Stimulated activated CD4-positive, alpha-beta T cell treated with anti-CD3 and anti-CD28 coated beads, Interleukin-1b, Interleukin-23, amount 100 ng/mL, for 1 hour (primary cell): ENCODE measurements at places on chromosomes 3 and 15.
A peak's percentile ranks its signal among the peaks of the same experiment; 100 is the strongest.

DNA sequence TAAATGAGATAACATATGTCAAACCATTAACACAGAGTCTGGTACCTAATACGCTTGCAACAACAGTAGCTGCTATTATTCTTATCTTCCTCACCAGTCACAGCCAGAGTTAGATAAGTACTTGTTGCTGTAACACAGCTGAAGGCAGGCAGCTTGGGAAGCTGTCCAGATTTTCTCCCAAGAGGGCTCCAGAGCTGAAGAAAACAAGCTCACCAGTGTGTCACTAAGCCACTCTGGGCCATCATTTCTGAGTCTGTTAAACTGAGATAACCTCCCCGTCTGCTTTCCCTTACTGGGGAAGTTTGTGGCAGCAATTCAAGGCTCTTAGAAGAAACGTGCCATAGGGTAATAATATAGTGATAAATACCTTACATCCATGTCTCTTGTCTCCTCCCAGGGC lies 226.3 kb downstream of the TAFA4 start:
- DNase-seq, result no peak

DNA sequence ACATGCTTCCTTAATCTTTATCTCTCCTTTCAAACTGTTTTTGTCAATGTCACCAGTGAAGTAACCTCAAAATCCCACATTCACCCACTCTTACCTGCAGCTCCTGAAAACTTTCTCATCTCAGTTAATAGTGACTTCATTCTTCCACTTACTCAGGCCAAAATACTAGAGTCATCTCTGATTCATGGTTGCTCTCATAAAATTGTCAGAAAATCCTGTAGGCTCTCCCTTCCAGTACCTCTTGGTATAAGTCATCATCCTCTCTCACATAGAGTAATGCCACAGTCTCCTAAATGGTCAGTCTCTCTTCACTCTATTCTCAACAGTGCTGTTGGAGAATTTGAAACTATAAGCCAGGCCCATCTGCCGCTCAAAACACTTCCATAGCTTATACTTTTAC lies 34.9 kb upstream of the POU1F1 start:
- DNase-seq, result no peak

DNA sequence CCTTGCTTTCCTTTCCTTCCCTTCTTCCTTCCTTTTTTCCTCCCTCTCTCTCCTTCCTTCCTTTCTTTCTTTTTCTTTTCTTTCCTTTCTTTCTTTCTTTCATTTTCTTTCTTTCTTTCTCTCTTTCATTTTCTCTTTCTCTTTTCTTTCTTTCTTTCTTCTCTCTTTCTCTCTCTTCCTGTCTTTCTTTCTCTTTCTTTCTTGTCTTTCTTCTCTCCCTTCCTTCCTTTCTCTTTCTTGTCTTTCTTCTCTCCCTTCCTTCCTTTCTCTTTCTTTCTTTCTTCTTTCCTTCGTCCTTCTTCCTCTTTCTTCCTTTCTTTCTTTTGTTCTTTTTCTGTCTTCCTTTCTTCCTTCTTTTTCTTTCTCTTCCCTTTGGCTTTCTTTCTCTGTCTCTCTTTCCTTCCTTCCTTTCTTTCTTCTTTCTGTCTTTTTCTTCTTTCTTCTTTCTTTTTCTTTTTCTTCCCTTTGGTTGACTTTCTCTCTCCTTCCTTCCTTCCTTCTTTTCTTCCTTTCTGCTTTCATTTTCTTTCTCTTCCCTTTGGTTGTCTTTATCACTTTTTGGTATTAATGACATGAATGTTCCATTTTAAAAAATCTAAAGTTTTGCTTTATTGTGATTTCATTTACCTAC lies 496.4 kb upstream of the CBLB start:
- no peak for DNase-seq

GRCh38 chr15:79185199-79185598 lies 94.6 kb upstream of the RASGRF1 start:
- DNase-seq, result no peak

GRCh38 chr3:146948186-146948585 lies 343.0 kb upstream of the PLSCR5 start:
- no peak for DNase-seq

GRCh38 chr3:17340261-17340660 lies 402.2 kb downstream of the TBC1D5 start:
- DNase-seq, result no peak

- no peak for DNase-seq
Measured at GRCh38 chr3:135895106-135895733, 70.3 kb upstream of the PPP2R3A start.

DNA sequence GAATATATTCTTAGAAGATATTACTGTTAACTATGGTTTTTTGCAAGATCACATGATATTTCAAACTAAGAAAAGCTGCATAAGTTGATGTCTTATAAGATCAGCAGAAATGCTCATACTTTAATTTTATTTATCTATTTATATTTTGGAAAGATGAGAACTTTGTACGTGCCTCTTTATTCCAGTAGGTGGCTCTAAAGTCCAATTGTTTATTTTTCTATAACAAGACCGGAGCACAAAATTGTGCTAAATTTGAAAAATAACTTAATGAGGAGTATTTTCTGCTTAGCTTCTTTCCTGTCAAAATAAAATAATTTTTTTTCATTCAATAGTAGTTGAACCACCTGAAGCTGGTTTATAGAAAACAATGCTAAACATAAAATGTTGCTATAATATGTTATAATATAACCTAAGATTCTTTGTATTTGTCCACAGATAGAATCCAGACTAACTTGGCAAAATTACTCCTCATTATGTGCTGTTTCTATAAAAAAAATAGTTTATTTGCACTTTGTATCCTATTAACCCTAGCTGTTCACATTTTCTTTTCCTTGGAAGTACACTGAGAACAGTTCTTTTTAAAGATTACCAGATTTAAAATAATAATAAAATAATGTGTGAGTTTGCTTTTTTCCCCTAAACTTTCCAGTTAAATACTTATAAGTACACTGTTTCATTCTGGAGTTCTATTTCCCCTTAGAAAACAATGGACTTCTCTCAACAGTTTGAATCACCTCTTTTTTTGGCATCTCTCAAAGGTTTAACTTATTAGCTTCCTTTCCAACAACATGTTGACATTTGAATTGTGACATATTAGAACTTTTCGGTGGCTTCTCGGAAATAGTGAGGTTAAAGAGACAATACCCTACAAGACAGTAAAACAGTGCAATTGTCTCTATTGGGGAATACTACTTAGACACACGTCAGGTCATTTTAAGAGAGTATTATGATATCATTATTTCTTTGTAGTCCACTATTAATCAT lies 530.0 kb downstream of the MECOM start:
- no peak for DNase-seq

- no peak for DNase-seq
Measured at GRCh38 chr15:67824976-67825880, at the start of gene SKOR1. Gene SKOR1 (plus strand): TSS chr15:67825509. CDS start chr15:67825603, 94 bp downstream.

GRCh38 chr3:191721990-191722389 lies 261.0 kb downstream of the PYDC2 start:
- no peak for DNase-seq

- no peak for DNase-seq
Measured at GRCh38 chr15:72503147-72503546, 29.0 kb downstream of the ARIH1 start.

DNA sequence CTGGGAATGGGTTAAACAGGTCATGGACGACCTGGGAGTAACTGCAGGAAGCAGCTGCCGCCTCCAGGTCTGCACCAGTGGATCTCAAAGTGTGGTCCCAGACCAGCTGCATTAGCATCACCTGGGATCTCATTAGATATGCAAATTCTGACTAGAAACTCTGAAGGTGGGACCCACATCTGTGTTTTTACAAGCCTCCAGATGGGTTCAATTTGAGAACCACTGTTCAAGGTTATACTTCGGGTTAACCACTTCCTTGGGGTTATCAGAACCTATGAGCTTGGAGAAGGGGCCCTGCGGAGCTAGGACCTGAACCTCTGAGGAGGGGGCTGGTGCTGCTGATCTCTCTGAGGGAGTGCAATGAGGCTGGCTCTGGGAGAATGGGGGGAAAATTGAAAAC lies 324.8 kb upstream of the CTDSPL start:
- no peak for DNase-seq

DNA sequence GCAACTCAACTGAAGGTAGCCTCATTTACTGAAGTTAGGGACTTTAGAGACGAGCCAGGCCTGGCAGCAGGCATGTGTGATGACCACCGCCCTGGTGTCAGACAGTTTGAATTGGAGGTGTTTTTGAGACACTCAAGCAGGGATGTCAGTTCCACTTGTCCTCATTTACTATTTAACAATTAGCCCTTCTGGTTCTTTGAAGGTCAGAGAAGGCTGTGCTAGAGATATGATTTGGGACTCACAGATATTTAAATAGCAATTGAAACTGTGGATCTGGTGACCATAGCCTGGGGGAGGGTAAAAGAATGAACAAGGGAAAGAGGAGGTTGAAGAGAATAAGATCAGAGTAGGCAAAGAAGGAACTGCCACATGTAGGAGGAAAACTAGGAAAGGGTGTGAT lies 74.6 kb downstream of the REC114 start:
- DNase-seq, result no peak

DNA sequence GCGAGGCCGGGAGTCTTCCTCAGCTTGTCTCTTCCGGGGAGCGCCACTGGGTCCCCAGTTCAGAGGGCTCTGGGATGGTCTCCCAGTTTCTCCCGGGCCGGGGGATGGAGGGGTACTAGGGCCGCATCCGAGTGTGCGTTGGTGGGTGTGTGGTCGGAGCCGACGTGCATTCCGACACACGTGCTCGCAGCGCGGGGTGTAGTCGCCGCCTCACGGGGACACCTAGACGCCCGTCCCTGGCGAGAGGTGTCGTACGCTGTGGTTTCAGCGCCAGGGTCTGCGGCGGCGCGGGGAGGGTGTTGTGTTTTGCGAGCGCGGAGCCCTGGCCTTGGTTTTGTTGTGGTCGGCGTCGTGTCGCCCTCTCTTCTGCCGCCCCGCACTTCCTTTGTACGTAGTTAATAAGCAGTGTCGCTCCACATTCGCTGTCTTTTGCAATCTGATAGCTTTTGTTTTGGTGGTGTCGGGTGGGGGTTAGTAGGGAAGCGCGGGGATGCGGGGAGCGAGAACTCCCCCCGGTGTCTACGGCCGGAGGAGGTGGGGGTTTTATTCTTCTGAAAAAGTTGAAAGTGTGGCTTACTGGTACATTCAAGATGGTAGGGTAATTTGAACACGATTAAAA lies 2.2 kb downstream of the IGF1R start:
- peak; percentile 11 for DNase-seq

- DNase-seq, result no peak
Measured at GRCh38 chr3:39757307-39757706, 52.1 kb upstream of the MYRIP start.

GRCh38 chr3:159273608-159274007 lies 471.8 kb downstream of the MFSD1 start:
- DNase-seq, result no peak

- no peak for DNase-seq
Measured at GRCh38 chr3:158506456-158506855, 64.5 kb upstream of the MLF1 start.

DNA sequence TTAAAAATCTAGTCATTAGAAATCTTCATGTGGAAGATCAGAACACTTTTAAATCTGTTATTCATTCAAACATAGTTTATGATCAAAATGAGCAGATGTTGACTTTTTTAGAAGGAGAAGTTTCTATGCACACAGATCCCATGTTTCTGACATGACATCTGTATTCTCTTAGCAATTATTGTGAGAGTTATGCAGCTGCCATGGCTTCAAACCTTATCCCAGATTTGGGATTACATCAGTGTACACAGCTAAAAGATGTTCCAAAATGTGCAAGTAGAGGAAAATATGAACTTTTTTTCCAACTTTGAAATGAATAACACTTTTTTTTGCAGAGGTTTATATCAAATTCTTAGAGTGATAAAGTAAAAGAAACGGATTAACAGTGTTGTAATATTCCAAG lies 1166.9 kb downstream of the ZPLD1 start:
- DNase-seq, result no peak

- DNase-seq, result no peak
Measured at GRCh38 chr15:69860921-69861320, 236.8 kb downstream of the TLE3 start.

DNA sequence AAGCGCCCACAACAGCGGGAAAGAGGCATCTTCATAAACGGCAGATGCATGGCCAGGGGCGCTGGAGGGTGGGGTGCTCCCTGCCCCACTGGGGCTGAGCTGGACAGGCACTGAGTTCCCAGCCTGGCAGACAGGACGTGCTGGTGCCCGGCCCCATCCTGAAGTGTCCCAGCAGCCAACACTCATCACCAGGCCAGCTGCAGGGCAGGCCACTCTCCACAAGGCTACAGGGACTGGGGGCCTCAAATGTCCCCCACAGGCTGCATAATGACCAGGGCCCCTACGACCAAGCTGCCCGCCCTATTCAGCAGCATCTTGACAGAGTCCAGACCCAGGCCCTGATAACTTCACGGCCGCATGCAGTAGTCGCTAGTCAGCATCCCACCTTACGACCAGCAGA lies 124.1 kb upstream of the IQSEC1 start:
- DNase-seq, result no peak

DNA sequence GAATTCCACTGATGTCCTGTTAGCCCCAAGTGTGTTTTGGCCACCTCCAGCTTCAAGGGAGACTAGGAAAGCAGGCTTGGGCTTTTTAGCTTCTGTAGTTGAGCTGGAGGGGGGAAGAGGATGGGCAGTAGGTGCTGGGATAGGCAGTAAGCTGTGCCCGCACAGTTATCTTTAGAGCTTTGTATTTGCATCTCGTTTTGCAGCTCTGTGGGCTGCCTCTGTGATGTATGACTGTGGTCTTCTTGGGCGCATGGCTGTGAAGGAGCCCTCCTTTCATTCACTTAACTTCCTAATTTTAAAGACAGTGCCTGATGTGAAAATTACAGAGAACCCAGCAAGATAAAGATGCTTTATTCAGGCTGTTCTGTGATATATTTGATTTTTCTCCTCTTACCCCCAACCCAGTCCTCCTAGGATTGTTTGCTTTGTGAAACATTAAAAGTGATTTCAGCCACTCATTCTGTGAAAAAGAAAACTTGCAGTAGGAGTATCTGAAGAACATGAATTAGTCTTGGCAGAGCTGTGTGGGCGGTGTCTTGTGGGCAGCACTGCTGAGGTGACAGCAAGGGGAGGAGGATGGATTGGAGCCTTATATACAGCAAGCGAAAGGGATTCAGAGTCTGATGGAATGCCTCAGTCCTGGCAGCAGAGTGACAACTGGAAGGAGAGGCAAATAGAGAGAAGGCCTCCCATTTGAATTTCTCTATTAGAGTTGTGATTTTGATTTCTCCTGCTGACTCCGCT lies 74.3 kb downstream of the LARS2 start:
- peak; percentile 11 for DNase-seq

GRCh38 chr15:75594276-75594675 lies 15.2 kb upstream of the PTPN9 start:
- no peak for DNase-seq

GRCh38 chr3:101677436-101678286 lies 729 bp upstream of the ZBTB11 start:
- DNase-seq, result no peak

- DNase-seq, result no peak
Measured at GRCh38 chr3:81554801-81555200, 206.6 kb downstream of the GBE1 start.

GRCh38 chr15:85284497-85284896 lies 95.9 kb upstream of the AKAP13 start:
- no peak for DNase-seq

- DNase-seq, result no peak
Measured at GRCh38 chr3:197178998-197179397, 119.4 kb downstream of the DLG1 start.

- DNase-seq, result no peak
Measured at GRCh38 chr3:134978658-134979057, 183.6 kb downstream of the EPHB1 start.
